ENCODE measurements at places on chromosomes 6 and 20.

DNA sequence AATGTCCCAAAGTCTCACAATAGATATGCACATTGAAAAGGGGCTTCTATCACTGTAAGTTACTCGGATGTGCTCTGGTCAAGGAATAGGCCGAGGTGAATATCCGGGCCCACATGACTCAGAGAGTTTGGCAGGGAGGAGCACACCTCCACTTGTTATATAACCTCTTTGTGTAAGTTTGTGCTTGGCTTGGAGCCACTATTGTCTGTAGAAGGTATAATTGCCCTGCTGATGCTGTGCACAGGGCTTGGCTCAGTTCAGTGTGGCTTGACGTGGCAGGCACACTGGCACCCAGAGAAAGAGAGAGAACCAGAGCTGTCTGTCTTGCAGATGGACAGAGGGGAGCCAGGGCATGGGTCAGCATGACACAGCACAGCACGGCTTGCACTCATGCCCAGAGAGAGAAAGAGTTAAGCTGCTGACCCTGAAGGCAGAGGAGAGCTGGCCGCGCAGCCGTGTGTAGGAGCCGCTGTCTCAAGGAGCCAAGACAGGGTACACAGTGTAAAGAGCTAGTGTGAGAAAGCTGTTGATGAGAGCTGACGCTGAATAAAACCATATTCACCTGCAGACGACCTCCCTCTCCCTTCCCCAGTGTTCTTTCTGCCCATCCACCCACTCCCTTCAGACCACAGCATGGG, 482.5 kb downstream of the C6orf118 start:
- no peak for DNase-seq

DNA sequence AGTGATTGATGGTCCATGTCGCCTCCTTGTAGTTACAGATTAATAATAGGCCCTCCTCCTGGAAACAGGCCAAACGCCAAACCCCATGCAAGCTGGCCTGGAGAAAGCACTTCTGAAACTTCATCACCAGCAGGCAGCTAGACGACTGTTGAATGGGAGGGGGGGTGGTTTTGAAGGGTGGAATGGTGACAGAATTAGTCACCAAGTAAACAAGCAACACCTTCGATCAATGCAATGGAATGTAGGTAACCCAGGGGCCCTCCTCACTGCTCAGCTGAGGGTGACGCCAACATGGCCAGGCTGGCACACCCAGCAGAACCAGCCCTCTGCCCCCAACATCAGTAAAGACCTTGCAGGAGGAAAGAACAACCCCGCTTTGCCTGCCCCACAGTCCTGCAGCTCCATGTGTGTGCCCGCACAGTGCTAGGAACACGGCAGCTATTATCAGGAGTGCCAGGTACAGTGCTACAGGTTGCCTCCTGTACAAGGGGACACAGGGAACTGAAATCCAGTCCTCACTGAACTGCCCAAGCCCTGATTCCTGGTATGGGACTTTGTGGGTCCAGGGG, 2.7 kb downstream of the BCAS1 start:
- DNase-seq: no peak

- no peak for DNase-seq
Measured at GRCh38 chr20:49699200-49699992, 14.3 kb downstream of the B4GALT5 start.

GRCh38 chr6:127031511-127031910, 87.0 kb upstream of the RSPO3 start:
- no peak for DNase-seq

DNA sequence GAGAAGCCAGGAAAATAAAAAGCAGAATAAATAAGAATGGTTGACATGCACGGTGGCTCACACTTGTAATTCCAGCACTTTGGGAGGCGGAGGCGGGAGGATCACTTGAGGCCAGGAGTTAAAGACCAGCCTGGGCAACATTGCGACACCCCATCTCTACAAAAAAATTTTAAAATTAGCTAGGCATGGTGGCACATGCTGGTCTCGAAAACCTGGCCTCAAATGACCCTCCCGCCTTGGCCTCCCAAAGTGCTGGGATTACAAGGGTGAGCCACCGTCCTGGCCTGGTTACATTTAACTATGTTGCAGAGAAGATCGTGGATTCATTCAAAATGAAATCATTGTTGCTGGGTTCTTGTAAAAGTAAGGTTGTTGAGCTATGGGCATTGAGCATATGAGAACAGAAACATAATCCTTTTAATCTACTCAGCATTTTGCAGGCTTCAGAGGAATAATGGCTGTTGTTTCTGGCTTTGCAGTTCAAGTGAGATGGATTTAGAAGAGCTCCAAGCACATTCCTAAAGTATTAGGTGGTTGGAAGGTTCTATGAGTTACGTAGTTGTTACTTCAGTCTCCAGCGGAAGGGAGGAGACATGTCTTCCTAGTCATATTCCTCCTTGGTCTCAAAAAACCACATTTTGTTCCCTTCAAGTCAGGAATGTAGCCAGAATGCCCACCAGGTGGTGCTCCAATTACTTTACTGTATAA, 45.6 kb upstream of the RAB23 start:
- peak; percentile 19 for DNase-seq

GRCh38 chr20:42559665-42560064, 630.0 kb downstream of the PTPRT start:
- no peak for DNase-seq

- DNase-seq: no peak
Measured at GRCh38 chr20:13929836-13930235, 60.6 kb downstream of the SEL1L2 start.

- DNase-seq: no peak
Measured at GRCh38 chr6:20433929-20434328, 32.2 kb downstream of the E2F3 start.

DNA sequence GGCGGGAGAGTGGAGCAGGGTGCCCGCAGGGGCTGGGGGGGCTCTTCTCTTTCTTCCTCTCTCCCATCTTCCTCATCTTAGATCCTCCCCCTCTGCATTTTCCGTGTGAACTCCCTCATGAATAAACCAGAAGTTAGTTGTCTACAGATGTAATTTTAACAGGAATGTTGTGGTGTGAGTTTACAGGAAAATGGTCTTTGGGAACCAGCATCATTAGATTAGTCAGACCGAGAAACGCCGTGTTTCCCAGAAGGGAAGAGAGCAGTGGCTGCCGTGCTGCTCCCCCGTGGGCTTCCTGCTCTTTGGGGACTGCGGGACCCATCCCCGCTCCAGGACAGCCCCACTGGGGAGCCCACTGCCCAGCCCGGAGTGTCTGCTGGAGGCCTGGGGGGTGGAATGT, 3.4 kb downstream of the MYT1 start:
- no peak for DNase-seq

GRCh38 chr6:144351379-144352127, 66.4 kb downstream of the UTRN start:
- DNase-seq: no peak

DNA sequence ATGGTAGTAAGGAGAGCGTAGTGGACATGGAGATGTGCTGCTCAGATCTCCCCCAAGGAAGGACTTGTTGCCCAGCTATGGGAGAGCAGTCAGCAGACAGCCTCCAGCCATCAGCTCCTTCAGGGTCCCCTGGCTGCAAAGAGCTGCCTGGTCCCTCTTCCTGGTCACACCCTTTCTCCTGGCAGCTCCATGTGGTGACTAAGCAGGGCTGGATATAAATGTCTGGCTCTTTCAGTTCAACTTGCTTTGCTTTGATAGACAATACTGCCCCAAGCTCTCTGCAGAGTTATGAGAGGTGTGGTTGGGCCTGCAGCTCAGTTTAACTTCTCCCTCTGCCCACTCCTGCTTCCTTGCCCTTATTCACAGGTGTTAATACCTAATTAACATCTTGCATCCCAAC, 64.1 kb upstream of the DDR1 start:
- DNase-seq: no peak
